Natural killer cell treated with Interleukin-12 subunit alpha and Interleukin-12 subunit beta and Interleukin-15 and Interleukin-18, amount 100 ng/mL, for 72 hours (primary cell): ENCODE measurements at places on chromosomes 7 and 10. TPM values are rescaled to one million over a fixed set of nuclear protein-coding genes. Genes with fewer than 3 reads are reported as not detected.

Gene STAM
- 24.4 TPM for total RNA-seq

Gene CNPY1
- not detected for total RNA-seq

Gene TMEM270
- total RNA-seq = not detected

Gene TMEM139
- not detected for total RNA-seq

Gene ASB15
- not detected for total RNA-seq

Gene UPF2
- 55.1 TPM for total RNA-seq

Gene OR9A2
- not detected for total RNA-seq

Gene PGAM2
- not detected for total RNA-seq

Gene MRLN
- not detected for total RNA-seq

Gene SPDYE8
- not detected for total RNA-seq

Gene PNLIPRP1
- not detected for total RNA-seq

Gene PTF1A
- total RNA-seq = not detected

Gene LRWD1
- 44.2 TPM for total RNA-seq

Gene PAX4
- total RNA-seq = not detected

Gene NDUFB2
- total RNA-seq = 222 TPM

Gene OPN1SW
- not detected for total RNA-seq

Gene NUDT13
- 1.1 TPM for total RNA-seq

Gene NCF1
- 23.8 TPM for total RNA-seq

Gene DRGX
- total RNA-seq = not detected

Gene ASAH2
- total RNA-seq = 6.1 TPM

Gene CPA5
- total RNA-seq = not detected

Gene SHH
- not detected for total RNA-seq

Gene ADCY1
- 0.10 TPM for total RNA-seq

Gene CLRN3
- total RNA-seq = not detected

Gene PRXL2A
- total RNA-seq = 9.7 TPM
